ENCODE measurements at places on chromosomes 5 and 9. TPM values are rescaled to one million over a fixed set of nuclear protein-coding genes. Genes with fewer than 3 reads are reported as not detected.

The IL33 gene
- total RNA-seq = 0.15 TPM

The ZBED3 gene
- total RNA-seq = 1.5 TPM

The SAXO1 gene
- not detected for total RNA-seq

The SH3RF2 gene
- total RNA-seq = 1.0 TPM

Data from bronchus fibroblast of lung (primary cell).